ENCODE measurements at places on chromosomes 6 and 20.
A peak's percentile ranks its signal among the peaks of the same experiment; 100 is the strongest.

DNA sequence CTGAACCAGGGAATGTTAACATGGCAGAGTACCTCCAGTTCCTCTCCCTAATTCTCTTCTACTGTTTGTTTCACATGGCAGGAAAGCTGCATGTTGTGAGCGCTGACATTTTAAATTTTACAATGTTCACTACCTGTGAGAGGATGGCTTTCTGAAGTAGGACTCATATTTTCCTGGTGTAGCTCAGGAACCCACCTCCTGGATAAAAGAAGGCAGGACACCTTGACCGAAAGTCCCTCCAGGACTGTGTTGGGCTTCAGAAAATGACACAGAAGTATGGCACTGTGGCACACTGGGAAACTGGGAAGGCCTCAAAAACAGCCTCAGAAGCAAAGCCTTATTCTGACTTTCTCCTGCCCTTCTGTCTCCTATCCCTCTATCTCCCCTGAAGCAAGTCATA lies 33.3 kb downstream of the PTPRK start:
- DNase-seq = peak; percentile 68

- DNase-seq = peak; percentile 52
Measured at GRCh38 chr20:25690427-25690826, 6.2 kb downstream of the ZNF337 start.

- peak; percentile 98 for DNase-seq
Measured at GRCh38 chr20:57930351-57930750, 220.5 kb upstream of the PMEPA1 start.

DNA sequence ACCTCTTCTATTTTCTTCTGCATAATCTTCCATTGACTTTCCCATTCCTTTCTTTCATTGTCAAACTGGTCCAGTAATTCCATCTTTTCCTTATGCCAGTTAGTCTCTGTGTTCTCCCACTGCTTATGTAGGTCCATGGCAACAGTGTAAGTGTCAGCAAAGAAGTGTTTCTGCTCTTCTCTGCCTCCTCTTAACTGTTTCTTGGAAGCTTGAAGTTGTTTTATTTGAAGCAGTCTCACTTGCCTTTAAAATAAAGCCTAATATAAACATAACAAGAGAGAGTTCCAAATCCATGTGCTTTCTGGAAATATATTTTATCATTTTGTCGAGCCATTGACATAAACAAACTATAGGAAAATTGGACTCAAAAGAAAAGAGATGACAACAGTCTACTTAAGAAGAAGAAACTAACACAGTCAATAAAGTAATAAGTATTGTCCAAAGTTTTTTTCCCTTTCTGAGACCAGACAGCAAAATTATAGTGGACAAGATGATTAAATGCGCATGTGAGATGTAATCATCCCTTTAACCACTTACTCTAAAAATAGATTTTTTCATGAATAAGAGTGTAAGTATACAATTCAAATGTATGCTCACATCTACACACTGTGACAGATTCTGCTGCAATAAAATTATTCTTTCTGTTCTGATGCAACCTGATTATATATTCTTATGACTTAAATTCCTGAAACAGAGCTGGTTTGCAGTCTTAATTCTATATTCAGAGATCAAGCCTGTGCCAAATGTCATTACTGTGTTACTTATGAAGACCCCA lies 5.2 kb downstream of the KIAA0408 start:
- DNase-seq = peak; percentile 25

DNA sequence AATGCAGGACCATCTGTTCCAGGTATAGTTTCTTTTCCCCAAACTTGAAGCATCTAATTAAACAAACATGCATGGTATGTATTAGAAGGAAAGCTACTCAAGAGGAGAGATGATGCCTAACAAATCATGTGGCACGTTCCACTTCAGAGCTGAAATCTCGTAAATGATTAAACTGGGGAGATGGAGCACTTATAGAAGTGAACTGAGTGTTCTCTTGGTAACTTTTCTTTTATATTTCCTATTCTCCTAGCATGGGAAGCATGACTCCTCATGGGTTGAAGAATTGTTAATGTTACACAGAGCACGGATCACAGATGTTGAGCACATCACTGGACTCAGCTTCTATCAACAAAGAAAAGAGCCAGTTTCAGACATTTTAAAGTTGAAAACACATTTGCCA lies 61.1 kb downstream of the CCN2 start:
- no peak for DNase-seq

GRCh38 chr6:71045296-71045695 lies 88.4 kb upstream of the B3GAT2 start:
- no peak for DNase-seq

DNA sequence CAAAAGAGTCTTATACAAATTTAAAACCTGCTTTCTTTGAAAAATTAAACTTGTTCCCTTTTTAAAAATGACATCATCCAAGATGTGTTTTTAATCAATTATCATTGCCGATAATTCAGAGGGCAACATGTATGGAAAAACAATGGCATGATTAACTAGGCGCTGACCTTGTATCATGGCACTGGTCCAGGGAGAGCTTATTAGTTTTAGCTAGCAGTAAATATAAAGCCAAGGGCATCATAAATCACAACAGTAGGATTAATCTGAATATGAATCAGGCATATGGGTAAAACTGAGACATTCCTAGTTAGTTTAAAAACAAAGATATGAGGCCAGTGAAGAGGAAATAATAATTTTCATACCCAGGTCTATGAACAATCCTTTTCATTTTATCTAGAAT lies 374.0 kb downstream of the HDGFL1 start:
- no peak for DNase-seq

- peak; percentile 86 for DNase-seq
Measured at GRCh38 chr20:62961310-62961783, 8.8 kb downstream of the SLC17A9 start.

All from NCI-H69 (cell line).